ENCODE measurements at places on chromosomes 4 and X. TPM values are rescaled to one million over a fixed set of nuclear protein-coding genes. Genes with fewer than 3 reads are reported as not detected.

GRCh38 chr4:82138374-82138773 is 235.4 kb downstream of the HNRNPD start:
- no peak for DNase-seq

GRCh38 chr4:74400395-74400794 is 35.5 kb downstream of the EREG start:
- DNase-seq: no peak

- no peak for DNase-seq
These were observed 41.2 kb downstream of the LIN54 start for GRCh38 chr4:82969414-82969813.

MAGEA11 gene
- total RNA-seq: not detected

SPOCK3 gene
- not detected for total RNA-seq

Data from osteocyte (in vitro differentiated cells).